ENCODE measurements at places on chromosomes 16 and 17.

DNA sequence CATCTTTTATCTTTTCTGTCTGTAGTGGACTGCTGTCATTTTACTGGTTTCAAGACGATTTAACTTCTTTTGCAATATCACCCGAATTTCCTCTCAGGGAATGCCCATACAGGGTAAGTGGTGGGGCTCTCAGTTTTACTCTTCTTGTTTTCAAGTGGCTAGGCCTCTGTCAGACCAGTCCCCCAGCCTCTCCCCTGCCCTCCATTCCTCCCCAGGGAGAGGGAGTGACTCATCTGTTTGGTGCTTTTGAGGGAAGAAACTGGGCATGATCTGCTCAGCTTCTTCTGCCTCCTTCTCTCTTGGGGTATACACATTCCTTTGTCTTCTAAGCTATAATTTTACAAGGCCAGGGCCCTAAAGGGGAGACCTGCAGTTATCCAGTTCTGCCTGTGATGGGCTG is 332.0 kb downstream of the CBLN1 start:
- no peak for DNase-seq

DNA sequence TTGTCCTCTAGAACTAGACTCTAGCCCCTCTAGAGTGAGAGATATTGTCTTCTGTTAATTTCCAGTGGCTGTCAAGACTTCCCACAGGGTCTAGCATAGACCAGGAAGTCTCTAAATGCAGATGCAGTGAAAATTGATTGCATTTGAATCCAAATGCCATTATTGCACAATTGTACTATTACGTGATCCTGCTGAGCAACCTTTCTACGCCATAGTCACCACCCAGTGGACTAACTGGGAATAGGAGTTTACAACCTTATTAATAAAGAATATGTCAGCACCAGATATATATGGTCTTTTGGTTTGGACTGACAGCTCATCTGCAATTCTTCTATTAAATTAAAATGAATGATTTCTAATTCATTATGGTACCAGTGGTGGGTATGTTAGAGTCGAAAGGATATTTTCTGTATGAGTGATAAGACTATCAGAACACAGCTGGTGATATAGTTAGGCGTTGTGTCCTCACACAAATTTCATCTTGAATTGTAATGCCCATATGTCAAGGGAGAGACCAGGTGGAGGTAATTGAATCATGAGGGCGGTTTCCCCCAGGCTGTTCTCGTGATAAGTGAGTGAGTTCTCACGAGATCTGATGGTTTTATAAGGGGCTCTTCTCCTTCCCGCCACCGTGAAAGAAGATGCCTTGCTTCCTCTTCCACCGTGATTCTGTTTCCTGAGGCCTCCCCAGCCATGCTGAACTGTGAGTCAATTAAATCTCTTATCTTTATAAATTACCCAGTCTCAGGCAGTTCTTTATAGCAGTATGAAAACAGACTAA is 138.9 kb upstream of the CA10 start:
- DNase-seq, result no peak

DNA sequence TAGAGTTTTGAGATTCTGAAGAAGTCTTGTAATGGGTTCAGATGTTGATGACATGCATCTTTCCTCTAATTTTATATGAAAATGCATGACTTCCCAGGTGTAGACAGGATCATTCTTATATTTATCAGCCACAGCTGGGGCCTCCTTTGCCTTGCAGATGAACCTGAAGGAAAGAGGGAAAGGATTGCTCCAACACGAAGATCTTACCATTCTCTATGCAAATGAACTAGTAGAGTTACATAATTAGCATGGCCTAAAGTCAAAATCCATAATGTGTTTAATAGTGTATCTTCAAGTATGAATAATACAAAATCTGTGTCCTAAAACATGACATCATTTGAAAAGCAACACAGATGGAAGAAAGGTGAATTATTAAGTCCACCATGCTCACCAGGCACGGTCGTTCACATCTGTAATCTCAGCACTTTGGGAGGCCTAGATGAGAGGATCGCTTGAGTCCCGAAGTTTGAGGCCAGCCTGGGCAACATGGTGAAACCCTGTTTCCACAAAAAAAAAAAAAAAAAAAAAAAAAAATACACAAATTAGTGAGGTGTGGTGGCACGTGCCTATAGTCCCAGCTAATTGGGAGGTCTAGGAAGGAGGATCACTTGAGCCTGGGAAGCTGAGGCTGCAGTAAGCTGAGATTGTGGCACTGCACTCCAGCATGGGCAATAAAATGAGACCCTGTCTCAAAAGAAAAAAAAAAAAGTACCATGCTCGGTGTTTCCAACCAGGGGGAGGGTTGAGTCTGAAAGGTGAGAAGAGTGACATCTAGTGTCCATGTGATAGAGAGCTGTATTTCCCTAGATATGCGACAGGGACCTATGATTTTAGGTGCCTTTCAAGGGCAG is 6.3 kb downstream of the VWA3A start:
- DNase-seq, result no peak

DNA sequence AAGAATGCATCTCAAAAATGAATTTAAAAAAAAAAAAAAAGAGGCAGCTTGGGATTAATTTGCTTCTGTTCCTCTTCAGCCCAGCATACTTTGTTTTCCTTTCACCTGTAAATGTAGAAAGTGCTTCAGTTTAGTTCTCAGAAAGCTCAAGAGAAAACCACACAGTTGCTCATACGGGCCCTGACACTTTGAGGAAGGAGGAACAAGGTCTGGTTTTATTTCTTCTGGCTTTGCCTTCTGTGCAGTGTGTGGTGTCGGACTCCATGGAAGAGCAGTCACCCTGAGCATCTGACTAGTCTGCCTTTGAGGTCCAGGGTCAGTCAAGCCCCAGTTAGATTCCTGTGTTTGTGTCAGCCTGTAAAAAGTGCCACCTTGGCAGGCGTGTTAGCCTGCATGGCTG is 27.6 kb downstream of the NMT1 start:
- DNase-seq, result no peak
